AG08395 (cell line): ENCODE measurements at places on chromosomes 7 and 10.

- no peak for DNase-seq
Measured at GRCh38 chr7:70237831-70238575, 639.7 kb downstream of the AUTS2 start.

GRCh38 chr7:95473276-95473985 lies 12.3 kb upstream of the ASB4 start:
- no peak for DNase-seq

GRCh38 chr10:97207131-97207530 lies 21.4 kb upstream of the SLIT1 start:
- DNase-seq: no peak

- no peak for DNase-seq
Measured at GRCh38 chr7:121187676-121188075, 141.1 kb upstream of the WNT16 start.

- DNase-seq: no peak
Measured at GRCh38 chr10:124741922-124742412, 2.2 kb downstream of the FAM53B start.

DNA sequence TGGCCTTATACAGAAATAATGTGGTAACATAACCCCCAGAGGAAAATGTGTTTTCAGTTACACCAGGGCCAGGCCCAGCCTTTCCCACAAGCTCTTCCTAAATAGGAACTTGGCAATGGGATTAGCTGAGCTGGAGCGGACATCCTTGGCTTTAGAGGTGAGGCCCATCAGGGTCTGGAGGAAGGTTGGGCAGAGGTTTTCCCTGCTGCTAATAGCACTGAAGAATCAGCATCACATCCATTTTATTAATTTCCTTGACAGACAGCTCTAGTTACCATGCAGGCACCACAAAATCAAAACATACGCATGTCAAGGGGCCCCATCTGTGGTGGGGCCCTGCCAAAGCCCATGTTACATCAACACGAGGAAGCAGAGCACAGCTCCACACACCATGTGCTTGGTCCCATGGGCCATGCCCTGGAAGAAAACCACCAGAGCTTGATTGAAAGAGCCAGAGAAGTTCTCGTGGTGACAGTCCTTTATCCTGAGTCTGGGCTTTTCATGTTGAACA lies 566.6 kb downstream of the KCNMA1 start:
- no peak for DNase-seq

DNA sequence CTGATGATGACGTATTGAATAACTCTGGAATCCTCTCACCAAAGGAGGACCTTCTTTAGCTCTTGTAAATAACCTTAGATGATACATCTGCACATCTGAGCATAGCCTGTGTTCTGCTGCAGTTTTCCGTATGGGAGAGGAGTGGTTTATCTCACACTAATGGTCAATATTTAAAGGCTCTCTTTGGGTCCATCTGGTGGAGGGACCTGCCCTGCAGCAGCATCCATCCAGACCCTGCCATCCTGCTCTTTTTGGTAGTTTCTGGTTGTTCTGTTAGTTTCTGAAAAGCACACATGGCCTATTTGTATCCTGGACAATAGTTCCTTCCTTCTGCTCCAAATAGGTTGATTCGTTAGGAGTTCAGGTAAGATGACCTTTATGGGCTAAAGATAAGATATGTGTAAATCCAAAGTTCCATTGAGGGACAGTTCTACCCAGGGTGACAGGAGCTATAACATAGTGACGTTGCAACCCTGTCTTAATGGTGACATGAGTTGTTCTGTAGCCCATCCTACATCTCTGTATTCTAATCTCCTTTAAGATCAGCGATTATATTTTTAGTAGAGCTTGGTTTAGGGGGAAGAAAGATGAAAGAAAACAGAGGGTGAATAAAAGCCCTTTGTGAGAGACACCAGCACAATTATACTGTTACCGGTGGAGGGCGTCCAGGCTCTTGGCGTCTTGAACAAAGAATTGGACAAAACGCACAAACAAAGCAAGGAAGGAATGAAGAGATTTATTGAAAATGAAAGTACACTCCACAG lies 60.0 kb upstream of the KLF14 start:
- no peak for DNase-seq

DNA sequence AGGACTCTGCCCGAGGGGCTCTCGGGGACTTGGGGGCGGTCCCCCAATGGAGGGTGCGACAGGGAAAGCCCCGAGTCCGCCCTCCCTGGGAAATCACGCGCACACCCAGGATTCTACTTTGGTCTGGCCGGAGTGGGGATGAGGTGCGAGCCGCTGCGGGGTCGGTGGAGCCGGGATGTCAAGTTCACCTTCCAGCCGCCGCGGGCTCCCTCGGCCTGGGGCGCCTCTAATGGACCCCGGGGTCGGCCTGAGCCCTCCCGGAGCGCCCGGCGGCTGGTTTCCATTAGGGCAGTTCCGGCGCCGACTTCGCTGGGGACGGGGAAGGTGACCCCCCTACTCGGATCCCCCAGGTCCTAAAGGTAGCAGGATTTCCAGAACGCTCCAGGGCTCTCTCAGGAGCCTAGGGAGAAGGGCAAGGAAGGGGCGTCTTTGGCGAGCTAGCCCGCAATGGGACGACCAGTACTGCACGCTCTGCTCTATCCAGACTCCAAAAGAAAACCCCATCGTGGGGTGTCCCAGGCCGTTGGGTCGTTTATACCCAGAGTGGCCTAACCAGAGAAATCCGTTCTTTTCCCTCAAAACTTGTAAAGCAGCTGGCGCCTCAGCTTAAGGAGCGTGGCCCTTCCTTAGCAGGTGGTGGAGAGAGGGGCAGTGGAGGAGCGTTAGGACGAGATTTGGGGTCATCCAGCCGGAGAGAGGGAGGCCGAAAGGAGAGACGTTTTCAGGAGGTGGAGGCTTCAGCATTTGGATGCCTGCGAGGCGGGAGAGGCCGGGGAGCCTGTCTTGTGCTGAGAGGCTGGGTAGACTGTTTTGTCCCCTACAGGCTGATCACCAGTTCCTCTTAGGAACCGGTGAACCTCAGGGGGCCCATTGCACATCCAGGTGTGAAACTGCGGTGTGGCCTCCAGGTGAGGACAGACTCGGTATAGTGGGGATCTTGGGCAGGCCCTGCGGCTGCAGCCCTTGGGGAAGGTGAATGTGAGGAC lies 860 bp upstream of the WDR86 start:
- DNase-seq: no peak

- peak; percentile 85 for DNase-seq
Measured at GRCh38 chr7:47818796-47819606, 129.3 kb downstream of the PKD1L1 start.

- no peak for DNase-seq
Measured at GRCh38 chr7:8136051-8136730, 125.8 kb downstream of the ICA1 start.

DNA sequence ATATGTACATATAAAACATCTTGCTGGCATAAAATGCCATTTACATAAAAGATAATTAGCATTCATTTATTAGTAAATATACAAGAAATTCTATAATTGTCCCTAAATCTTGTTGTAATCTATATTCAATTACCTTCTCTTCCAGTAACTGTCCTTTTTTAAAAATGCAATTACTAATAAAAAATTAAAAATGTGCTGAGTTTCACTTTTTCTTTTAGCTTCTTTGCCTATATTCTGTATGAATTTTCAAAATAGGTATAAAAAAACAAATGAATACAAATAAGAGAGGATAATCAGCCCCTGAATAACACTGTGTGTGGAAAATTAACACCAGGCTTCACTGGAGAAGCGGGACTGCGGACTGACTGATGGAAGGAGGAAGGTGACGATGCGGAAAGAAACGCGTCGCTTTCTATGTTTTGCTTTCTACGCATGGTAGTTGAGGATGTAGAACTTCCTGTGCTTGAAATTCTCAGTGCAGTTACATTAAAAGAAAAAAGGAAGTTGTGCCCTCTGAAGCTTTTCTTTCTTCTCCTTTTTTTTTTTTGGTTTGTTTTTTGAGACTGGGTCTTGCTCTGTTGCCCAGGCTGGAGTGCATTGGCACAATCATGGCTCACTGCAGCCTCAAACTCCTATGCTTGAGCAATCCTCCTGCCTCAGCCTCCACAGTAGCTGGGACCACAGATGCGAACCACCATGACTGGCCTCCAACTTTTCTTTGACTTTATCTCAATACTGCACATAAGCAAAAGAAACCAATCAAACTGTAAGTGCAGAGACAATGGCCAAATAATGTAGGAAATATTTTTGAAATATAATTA lies 7.4 kb upstream of the ZMYND11 start:
- DNase-seq: no peak

DNA sequence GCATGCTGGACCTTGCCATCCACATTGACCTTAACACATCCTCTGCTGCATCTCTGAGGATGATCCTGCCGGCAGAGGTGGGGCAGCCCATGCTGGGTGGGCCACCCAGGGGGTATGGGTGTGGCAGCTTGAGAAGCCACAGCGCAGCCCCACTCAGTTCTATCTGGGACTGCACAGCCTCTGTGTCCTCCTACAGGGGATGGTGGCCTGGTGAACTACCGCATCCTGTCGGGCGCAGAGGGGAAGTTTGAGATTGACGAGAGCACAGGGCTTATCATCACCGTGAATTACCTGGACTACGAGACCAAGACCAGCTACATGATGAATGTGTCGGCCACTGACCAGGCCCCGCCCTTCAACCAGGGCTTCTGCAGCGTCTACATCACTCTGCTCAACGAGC lies 12.2 kb upstream of the C10orf105 start:
- DNase-seq: no peak
